HS-5 (cell line): ENCODE measurements at places on chromosomes 7 and 10.

DNA sequence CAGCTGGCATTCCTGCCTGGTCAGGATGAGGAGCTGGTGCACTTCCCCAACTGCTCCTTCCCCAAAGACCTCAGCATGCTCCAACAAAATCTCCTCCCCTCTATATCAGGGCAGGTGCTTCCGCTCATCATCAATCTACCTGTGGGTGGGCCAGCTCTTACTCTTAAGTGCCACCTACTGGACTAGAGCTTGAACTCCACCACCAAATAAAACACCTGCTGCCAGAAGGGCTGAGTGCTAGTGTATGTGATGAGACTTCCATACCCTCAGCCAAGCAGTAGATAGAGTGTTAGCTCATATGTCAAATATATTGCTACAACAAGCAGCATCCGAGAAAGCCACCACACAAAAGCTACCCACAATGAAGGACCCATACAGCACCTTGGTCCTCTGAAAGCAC, 264.3 kb downstream of the RNLS start:
- no peak for DNase-seq

GRCh38 chr7:30596014-30596641, 1.4 kb downstream of the GARS1 start:
- DNase-seq, result no peak

DNA sequence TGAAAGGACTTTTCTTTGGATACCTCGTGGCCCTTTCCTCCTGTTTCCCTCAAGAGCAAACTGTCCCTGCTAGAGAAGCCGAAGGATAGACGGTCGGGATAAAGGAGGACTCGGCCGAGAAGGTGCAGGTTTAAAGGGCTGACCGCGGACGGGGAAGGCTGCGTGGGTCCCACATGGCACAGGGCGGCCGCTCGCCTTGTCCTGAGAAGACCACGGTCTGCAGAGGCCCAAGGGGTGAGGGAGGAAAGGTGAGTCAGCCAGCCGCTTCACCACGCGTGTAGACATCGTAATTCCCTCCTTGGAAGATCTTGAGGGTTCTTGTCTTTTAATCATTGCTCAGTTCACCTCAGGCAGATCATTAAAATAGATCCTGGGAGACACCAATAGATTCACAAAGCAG, 253.8 kb downstream of the DPP6 start:
- DNase-seq, result no peak

DNA sequence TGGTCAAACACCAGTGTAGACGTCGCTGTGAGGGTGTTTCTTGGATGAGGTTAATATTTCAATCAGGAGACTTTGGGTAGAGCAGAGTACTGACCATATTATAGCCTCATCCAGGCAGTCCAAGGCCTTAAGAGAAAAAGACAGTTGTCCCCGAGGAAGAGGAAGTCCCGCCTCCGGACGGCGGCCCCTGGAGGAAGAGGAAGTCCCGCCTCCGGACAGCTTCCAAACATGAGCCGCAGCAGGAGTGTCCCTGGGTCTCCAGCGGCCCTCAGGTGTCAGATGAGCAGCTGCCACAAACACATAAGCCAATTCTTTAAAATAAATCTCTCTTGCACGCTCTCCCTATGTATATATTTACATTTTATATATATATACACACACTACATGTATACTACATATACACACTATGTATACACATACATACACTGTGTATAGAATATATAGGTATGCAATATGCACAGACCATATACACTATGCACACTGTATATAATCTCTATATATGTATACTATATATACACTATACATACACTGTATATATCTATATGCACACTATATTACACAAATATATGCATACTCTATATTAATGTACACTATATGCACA, 37.5 kb downstream of the PWWP2B start:
- DNase-seq, result no peak

- no peak for DNase-seq
Measured at GRCh38 chr7:95582578-95583293, 13.6 kb downstream of the PDK4 start.

- DNase-seq, result no peak
Measured at GRCh38 chr7:137164251-137164650, 179.3 kb downstream of the PTN start.

GRCh38 chr7:123401295-123401694, 133.1 kb downstream of the IQUB start:
- no peak for DNase-seq

DNA sequence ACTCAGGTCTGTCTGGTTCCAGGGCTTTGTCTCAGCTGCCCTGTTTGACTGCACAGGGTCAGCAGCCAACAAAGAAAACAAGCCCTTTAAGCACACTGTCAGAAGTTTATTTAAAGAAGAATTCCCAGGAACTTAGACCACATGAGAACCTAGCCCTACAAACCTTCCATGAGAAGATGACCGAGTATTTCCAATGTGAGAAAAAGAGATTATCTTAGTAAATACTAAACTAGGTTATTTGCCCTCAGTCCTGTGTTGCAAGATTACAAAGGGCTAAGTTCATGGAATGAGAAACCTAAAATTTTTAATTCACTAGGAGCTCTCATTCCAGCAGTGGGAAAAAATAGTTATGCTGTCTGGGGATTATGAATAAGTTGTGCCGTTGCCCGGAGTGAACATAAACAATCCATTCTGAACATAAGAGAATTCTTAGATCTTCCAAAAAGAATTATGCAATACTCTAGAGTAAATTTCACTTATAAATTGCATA, 46.7 kb downstream of the NOC3L start:
- no peak for DNase-seq

- no peak for DNase-seq
Measured at GRCh38 chr7:155706376-155706775, 61.9 kb downstream of the RBM33 start.

DNA sequence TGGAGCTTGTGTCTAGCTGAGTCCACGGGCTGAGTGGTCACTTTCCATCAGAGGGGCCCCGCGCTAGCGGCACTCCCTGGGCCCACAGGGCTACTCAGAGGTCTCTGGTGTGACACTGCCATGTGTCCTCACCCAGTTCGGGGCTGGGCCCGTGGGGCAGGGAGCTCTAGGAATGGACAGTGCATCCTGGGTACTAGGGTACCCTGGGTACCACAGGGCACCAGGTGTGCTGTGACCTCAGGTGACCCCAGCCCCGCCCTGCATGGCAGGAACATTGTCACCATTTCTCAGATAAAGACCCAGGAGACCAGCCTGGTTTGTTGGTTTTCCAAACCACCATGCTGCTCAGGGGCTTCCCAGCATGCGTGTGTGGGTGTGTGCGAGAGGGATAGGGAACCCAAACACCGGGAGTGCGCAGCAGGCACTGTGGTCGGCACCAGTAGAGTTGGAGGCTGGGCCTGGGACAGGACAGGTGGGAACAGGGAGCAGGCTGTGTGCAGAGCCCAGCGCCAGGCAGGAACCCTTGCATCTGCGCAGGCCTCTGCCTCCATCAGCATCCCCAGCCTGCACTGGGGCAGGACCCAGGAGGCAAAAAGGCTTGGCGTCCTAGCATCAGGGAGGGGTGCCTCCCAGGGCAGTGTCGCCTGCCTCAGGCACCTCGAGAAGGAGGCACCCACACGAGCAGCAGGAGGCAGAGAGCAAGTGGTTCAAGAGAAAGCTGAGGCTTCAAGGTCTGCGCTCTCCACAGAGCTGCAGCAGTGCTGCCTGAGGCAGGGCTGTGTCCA, 19.4 kb upstream of the CSGALNACT2 start:
- DNase-seq, result no peak

- no peak for DNase-seq
Measured at GRCh38 chr7:20408467-20408826, 77.7 kb downstream of the ITGB8 start.

GRCh38 chr7:78197447-78197846, 398.9 kb downstream of the PHTF2 start:
- peak; percentile 56 for DNase-seq

DNA sequence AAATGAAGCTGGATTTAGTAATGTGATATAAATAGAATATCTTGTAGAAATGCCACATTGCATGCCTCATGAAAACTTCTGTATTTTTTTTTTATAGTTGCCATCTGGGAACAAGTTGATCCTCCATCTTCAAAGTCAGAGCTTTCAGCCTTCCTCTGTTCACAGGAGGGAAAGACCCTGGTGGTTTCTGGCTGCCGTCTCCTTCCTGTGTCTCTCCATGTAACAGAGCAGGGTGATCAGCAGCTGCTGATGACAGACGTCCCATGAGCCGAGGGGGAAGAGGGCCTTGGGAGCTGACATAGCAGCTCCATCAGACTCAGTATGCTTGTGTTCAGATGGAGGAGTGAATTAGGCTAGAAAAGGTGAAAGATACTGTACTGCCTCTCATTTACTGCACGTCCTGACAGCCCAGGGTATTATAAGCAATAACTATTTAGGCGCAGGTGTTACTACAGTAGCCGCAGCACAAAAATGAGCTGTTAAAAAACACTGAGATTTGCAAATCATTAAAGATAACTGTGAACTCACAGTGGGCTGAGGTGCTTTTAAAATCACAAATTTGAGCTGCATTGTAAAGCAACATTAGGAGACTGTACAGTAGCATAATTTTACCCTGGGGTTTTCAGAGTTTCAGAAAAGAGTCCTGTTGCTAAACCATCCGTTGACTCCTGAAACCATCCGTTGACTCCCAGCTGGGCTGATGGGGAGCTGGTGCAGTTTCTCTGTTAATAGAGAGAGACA, 103.3 kb downstream of the CFAP58 start:
- DNase-seq, result no peak

DNA sequence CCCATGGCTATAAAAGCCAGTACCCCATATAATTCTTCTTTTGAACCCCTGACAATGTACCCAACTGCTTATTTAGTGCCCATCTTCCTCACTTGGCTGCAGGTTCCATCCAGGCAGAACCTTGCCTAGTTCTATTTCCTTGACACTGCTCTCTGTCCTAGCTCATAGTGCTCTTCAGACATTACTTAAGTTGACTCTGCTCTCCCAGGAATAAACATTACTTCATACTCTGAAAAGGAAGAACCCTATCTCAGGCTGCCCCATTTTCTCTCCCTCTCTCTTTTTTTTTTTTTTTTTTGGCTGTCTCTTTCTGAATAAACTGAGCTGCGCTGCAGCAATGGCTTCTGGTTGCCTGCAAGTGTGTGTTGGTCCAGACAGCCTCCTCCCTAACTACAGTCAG, 21.0 kb downstream of the ACTA2 start:
- DNase-seq, result no peak

GRCh38 chr10:69642747-69643146, 12.7 kb downstream of the FAM241B start:
- no peak for DNase-seq

GRCh38 chr10:98538472-98538871, 91.7 kb upstream of the HPS1 start:
- DNase-seq, result no peak

DNA sequence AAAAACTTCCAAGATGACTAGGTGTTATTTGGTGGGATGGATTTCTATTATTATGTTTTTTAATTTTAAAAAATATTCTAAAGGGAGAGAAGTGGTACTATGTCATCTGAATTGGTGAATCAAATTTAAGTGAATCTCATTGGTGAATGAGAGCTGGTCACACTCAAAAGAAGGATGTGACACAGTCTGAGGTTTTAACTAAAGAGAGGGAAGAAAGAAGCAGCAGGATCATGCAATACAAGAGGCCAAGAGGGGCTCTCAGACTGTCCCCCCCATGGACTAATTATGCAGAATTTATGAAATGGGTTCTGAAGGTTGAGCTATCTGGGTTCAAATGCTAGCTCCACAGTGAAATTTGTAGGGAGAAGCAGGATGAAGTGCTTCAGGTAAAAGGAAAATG, 16.2 kb downstream of the MACC1 start:
- no peak for DNase-seq

DNA sequence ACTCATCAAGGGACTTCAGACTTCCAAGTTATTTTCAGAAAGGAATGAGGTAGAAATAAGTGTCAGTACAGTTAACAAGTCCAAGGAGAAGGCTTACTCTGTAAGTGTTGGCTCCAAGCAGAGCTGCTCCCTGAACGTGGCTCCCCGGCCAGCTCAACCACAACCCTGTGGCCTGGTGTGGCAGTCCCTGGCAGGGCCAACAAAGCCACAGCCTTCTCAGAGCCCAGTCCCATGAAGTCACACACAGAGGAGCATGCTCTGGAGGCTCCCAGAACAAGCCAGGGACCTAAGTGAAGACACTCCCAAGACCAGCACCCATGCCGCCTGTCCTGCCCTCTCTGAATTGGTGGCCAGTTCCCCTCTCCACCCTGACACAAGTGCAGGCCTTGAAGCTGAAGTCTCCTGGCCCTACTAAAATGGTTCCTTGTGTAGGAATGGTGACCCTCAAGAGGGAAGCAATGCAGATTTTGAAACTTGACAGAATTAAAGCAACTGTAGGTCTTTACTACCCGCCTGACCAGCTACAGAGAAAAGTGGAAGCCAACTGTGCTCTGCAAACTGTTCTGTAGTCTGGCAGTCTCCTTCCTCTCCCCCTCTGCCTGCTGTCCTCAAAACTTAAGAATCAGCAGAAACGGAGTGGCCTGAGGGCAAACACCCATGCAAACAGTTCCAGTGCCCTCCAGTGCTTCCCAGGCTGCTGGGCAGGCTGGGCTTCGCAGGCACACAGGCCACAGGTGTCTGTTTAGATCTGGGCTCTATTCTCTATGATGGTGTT, 51.1 kb downstream of the NOD1 start:
- no peak for DNase-seq

GRCh38 chr7:111162692-111163091, 71.8 kb downstream of the LRRN3 start:
- DNase-seq, result no peak

GRCh38 chr10:132655735-132656134, 118.1 kb downstream of the INPP5A start:
- DNase-seq, result no peak

- DNase-seq, result no peak
Measured at GRCh38 chr10:85667638-85668233, 698.9 kb downstream of the GRID1 start.

DNA sequence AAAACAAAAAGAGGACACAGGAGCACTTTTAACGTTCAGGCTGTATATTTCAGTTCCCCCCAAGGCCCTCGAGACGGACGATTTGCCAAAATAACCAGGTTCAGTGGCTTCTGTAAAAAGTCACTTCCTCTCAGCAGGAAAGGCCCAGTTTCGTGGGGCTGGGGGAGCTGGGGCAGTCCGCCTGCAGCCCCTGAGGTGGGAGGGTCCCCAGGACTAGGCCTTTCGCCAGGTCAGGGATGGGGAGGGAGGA, 28.8 kb downstream of the WDR86 start:
- no peak for DNase-seq

DNA sequence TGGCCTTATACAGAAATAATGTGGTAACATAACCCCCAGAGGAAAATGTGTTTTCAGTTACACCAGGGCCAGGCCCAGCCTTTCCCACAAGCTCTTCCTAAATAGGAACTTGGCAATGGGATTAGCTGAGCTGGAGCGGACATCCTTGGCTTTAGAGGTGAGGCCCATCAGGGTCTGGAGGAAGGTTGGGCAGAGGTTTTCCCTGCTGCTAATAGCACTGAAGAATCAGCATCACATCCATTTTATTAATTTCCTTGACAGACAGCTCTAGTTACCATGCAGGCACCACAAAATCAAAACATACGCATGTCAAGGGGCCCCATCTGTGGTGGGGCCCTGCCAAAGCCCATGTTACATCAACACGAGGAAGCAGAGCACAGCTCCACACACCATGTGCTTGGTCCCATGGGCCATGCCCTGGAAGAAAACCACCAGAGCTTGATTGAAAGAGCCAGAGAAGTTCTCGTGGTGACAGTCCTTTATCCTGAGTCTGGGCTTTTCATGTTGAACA, 566.6 kb downstream of the KCNMA1 start:
- no peak for DNase-seq

- DNase-seq, result no peak
Measured at GRCh38 chr7:126362746-126363145, 890.0 kb downstream of the GRM8 start.
